ENCODE measurements at places on chromosomes 5 and 9.

DNA sequence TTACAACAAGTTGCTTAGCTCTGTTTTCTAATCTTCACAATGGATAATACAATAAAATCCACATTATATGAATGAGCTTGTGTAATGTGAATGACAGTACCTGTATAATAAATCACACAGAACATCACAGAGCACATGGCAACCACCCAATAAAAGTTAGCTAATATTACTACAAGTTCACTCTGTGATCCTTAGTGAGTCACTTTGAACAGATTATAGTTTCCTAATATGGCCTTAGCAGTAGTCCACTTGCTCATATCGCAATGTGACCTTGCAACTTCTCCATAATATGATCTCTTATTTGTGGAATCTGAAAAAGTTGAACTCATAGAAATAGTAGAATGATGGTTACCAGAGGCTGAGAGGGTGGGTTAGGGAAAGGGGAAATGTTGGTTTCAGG, 361.3 kb downstream of the PTPRD start:
- no peak for DNase-seq

DNA sequence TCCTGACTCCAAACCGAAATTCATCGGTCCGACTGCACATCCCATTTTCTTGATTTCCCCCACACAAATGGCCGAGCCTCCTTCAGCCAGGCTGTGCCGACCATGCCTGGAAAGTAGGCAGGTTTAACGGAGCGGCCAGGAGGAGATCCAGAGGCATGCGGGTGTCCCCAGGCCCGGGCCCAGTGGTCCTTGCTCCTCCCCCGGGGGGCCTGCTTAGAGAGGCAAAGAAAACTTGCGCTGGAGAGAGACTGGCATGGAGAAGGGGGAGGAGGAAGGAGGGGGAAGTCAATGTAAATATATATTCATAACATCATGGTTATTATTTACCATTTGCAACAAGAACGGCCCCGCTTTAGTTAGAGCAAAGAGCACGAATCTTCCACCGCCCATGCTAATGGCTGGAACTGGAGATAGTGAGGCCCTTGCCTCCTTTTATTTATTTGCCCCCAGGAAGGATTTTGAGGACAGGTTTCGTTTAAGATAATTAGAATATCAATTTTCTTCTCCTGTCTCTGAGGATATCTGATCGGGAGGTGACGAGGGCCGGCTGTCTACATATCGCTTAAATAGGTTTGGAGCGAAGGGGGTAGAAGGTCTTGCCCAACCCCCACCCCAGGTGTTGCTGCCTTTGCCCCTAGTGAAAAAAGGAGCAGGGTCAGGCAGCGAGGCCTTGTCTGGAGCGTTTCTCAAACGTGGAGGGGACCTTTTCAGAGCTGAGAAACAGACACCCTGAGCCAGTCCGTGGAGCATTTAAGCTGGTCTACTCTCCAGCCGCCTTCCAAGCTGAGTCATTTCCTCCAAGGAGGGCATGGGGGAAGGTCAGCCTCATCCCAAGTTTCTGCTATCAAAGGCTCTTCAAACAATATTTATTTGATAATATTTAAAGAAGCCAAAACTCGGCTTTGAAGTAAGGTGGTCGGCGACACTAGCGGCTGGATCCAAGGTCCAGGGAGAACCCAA, 2.5 kb downstream of the BARHL1 start:
- DNase-seq: no peak

DNA sequence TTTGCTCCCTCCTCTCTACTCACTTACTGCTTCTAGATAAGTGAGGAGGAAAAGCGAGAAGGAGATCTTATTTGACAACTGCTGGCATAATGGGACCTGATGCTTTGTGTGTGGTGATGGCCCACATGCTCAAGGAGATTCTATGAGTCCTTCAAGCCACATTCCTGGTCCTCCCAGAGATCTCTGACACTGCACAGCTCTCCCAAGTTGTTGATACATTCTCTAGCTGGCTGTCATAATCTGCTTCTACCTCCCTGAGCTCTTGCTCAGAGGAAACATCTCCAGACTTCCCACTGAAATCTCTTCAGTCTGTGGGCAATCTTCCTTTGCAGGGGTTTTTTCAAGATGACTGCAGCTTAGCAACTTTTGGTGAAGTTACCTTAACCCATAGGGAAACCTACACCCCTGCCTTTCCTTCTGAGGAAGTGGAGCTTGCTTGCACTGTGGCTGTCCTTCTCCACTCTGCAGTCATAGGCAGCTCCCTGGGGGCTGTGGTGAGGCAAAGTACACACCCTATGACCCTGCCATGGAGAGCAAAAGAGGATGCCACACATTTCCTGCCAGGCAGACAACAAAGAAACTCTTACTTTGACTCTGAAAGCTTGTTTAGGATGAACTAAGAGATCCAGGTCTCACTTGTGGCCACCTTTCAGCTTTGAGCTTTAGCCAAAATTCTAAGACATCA, 163.8 kb downstream of the TMEM38B start:
- no peak for DNase-seq

GRCh38 chr5:33282696-33283095, 158.1 kb upstream of the TARS1 start:
- no peak for DNase-seq

- no peak for DNase-seq
Measured at GRCh38 chr5:176788091-176788490, 22.3 kb upstream of the UNC5A start.

GRCh38 chr5:180126716-180127681, 55.4 kb upstream of the RNF130 start:
- no peak for DNase-seq

DNA sequence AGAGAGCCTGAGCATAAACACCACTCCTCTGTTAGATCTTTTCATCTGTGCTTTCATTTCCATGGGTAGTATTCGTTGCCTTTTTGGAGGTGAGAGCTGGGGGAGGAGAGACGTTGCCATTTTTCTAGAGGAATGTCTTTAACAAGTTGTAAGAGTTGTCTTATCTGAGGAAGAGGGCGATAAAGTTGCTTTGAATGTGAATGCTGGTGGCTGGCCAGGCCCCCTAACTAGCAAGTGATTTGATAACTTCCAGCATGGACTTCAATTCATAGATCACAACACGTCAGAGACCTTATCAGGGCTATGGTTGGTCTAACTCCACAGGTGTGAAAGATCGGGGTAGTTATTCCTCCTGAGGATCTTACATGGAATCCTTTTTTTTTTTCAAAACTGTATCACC, 30.0 kb upstream of the AOPEP start:
- DNase-seq: no peak

- DNase-seq: no peak
Measured at GRCh38 chr9:75039009-75039408, 10.9 kb upstream of the CARNMT1 start.

- no peak for DNase-seq
Measured at GRCh38 chr9:35760651-35761050, 6.6 kb upstream of the MSMP start.

DNA sequence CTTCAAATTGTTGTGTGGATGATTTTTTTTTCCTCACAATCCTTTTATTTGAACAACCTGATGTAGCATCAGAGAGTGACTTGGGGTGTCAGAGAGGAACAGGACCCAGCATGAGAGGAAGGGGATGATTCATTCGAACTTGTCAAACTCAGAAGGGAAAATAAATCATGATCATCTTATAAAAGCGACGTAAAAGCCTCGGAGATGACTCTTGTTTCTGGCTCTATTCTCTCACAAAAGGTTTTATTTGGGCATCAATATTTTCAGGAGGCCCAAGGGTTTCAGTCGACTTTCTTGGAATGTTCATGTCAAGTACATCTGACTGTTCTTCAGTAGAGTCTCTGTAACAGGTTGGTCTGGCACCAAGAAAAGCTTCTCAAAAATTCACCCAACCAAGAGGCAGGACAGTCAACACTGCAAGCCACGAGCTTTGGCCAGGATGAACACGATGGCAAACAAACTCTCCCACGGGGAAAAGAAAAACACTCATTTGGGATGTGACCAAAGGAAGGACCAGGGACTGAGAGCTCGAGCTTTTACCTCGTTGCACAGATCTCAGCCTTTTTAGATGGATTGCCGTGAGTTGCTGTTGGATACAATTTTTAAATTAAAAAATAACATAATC, 55.1 kb downstream of the ANKH start:
- DNase-seq: no peak

- DNase-seq: no peak
Measured at GRCh38 chr5:33227746-33228145, 213.0 kb upstream of the TARS1 start.
